ENCODE measurements at places on chromosomes 7 and 10.
A peak's percentile ranks its signal among the peaks of the same experiment; 100 is the strongest.

DNA sequence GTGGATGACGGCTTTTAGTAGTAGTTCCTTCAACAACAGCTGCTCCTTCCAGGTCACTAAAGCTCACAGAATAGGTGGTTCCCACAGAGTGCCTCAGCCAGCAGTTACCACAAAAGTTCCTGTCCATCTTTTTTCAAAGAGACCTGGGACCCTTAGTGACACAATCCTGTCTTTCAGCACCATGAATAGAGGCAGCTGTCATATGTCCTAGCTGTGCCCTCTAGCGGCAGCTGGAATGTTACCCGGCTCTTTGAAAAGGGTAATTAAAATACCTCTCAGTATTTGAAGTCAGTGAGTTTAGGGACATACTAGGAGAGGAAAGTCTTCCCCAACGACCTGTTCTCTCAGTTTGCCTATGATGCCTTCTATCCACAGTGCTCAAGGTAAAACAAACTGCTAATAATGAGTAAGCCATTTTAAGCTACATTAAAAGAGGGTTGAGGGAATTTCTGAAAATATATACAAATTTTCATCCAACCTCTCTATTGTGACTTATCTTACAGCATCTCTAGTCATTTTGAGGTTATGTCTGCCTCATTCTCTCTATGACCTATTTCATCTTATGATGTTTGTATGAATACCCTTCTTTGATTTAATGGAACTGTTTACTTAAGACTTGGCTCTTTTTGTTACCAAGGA is 290.8 kb downstream of the NXPH1 start:
- DNase-seq, result no peak

DNA sequence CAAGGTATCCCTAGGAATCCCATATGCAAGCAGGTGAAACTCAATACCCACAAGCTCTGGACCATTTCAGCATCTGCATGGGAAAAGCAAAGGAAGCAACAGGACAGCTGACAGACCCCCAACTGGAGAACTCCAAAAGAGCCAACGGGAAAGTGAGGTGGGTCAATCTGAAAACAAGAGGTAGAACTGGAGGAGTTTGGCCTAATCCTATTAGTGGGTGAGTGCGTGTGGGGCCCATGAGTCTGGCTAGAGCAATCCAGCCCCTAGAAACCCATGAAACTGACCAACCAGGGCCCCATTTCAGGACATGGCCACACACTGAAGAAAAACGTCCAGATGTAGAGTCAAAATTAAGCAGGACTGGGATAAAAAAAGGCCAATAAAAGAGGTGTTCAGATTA is 26.6 kb upstream of the WNT8B start:
- DNase-seq, result no peak

GRCh38 chr7:55570939-55571338 is 1.4 kb downstream of the VOPP1 start:
- no peak for DNase-seq

GRCh38 chr10:84333864-84334451 is 5.6 kb downstream of the CCSER2 start:
- DNase-seq, result peak; percentile 40

DNA sequence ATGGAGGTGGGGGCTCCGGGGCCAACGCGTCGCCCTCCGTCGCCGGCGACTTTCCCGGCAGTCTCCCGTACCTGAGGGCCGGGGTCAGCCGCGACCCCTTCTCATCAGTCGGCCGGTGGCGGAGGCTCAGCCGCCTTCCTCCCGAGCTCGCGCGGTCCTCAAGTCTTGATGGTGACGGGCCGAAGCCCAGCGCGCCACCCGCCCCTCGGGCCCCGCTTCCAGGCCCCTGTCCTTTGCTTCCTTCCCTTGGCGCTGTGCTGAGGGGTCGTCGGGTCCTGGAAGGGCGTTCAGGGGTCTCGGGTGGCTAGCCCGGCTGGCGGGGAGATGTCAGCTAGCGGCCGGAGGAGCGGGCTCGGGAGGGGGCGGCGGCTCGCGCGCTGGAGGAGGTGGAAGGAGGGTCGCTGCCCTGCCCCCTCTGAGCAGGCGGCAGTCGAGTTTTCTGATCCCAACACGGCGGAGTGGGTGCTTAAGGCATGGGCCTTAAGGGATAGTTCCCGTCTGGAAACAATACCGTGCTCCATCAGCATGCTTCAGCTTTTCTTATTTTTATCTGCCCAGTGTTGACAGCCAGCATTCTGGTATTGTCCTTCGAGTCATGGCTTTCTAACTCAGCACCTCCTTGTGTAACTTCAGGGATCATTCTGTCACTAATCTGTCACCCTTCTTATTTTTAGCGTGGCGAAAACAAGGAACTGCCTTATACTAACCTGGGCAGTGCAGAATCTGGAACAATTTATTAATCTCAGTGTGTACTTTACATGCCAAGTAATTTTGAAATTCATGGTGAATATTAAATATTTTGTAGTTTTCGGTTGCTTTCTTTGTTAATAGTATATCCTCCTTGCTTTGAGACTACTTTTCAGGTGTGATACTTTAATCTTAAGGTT is 748 bp downstream of the PHTF2 start:
- peak; percentile 5 for DNase-seq

Measured in stimulated activated CD8-positive, alpha-beta memory T cell treated with anti-CD3 and anti-CD28 coated beads, Interleukin-4, amount 100 ng/mL, for 24 hours (primary cell).